T47D (cell line): ENCODE measurements at places on chromosomes 3 and 15.

DNA sequence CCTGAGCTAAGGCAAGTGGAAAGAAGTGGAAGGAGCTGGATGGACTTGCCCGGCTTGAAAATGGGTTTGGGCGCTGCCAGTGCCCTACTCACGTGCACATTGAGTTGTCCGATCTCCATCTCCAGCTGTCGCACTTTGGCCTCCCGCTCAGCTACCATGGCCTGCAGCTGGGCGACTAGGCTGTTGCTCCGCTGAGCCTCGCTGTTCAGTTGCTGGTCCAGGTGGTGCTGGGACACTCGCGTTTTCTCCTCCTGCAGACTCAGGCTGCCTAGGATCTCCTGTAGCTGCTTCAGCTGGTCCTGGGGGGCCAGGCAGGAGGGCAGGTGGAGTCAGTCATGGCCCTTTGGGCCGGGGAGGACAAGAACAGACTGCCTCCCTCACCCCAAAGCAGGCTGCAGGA, 33.0 kb upstream of the HHATL start:
- DNase-seq = no peak

DNA sequence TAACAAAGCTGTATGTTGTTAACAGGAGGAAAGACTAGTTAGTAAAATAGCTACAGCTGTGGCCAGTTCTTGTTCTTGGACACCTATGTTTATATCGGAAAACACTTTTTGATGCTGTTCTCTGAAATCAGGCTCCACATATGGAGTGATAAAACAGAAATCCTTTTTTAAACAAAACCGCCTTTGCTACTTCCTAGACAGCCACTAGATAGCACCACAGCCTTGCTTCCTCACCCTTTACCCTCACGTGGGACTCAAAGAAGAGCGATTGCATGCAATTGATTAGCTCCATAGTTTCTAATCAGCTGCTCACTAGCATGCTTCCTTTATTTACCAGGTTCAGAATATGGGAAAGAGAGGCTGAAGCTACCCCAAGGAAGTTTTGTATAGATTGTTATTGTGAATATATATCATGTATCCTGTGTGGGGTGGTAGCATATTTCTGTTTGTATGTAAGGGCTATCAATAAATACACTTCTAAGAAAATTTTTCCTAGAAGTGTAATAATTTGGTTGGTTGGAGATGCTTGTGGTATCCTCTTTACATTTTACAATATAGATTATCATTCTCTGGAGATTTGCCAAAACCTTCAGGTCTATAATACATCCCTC, 4.3 kb upstream of the MTFMT start:
- DNase-seq = no peak

DNA sequence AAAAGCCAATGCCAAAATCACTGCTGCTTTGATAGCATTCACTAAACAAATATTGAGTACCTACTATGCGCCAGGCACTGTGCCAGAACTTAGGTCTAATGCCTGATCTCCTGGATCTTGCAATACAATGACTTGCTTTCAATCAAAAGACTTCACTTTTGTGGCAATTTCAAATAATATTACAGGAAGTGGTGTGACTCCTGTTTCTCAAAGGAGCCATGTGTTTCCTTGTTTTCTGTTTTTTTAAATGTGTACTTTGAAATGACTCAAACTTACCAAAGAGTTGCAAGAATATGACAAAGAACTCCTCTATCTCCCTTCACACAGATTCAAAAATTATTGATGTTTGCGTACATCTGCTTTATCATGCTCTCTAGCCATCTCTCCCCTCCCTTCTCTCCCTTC, 18.3 kb downstream of the OSBPL10 start:
- no peak for DNase-seq

DNA sequence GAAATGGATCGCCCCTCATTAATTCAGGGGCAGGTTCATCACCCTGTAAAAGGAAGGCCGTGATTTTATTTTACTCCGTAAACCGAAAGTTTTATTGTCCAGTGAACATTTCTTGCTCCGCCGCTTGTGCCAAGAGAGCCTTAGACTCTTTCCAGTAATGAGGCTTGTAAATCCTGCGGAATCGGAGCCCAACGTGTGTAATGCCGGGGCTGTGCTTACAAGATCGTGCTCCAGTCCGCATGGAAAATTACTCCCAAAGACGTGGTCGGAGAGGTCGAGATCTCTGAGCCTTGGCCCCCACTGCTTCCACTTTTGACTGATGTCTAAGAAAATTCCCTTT, 649 bp upstream of the PLOD2 start:
- no peak for DNase-seq

DNA sequence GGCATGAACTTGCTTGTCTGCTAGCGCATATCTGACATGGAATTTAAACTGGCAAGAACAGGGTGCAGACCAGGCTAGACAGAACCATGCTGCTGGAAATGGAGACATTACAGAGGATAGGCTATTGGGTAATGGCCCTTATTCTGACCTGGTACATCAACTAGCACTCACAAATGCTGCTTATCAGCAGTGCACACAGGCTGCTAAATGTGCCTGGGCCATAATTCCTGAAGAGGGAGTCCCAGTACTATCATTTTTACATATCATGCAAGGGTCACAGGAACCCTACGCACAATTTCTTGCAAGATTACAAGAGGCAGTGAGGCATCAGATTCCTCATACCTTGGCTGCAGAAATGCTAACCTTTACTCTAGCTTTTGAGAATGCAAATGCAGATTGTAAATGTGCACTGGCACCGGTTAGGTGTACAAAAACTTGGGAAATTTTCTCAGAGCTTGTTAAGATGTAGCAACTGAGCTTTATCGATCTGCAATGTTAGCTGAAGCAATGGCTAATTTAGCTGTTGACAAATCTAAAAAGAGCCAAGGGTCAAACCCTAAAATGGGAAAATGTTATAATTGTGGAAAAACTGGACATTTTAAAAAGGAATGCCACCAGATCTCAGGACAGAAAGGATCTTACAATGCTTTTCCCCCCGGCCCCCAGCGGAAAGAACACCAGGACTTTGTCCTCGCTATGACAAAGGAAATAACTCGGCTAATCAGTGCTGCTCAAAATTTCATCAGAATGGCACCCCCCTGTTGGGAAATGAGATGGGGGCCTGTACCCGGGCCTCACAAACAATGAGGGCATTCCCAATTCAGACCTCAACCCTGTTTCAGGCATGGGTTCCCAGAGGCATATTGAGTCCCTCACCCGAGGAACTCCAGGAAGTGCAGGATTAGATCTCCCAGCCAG, 21.1 kb downstream of the CCRL2 start:
- DNase-seq = no peak

DNA sequence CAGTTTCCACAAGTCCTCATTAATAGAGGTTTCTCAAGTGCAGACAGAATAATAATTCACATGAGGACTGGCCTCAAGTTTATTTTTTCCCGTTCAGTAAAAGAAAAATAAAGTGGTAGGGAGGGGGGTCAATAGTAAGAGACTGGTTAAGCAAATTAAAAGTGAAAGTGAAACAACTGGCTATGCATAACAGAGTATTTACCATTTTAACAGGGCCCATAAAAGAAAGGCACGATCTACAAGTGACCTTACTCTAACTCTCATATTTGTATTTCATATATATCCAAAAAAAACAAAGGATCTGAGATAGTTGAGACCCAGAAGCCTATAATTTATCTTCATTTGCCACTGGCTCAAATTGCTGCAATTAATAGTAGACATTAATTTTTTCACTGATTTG, 686.3 kb downstream of the NTRK3 start:
- DNase-seq = no peak

DNA sequence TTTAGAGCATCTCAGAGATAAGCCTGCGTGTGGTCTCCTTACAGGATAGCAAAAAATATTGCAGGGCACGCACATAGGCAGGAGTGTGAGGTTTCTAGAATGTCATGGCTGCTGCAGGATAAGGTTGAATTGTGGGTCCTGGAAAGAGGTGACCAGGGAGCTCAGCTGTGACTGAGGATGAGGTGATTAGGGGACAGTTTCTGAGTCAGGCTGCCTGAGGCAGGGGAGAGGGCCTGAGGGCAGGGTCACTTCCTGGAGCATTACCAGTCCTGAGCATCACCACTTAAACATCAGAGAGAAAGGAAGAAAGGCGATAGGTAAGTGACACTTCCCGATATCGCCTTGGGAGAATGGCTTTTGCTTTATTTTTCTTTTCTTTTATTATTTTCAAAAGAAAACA, 813.8 kb downstream of the TUSC7 start:
- DNase-seq = no peak

DNA sequence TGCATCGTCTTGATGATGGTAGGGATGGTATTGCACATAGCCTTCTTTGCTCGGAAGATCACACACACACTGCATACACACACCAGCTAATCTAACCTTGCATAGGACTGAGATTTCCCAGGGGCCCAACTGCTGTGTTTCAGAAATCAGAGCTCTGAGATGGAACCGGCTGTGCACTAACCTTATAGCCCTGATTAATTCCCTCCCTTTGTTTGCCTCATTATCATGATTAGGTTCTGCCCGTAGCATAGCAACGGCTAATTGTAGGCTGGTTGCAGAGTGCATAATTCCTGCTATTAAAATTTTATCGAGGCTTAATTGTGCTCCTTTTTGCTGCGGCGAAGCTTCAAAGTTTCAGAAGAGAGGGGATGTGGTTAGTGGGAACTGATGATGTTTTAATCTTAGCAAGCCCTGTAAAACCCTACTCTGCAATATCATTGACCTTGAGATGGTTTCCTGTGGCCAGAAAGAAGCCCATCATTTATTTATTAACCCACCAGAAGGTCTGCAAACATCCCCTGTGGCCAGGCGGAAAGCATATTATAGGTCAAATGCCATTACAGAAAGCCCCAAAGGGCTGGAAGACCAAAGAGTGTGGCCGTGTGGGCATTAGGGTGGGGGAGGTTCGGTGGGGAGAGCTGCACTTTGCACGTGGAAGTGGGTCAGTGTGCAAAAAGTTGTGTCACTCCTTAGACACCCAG, 56.2 kb upstream of the GLCE start:
- no peak for DNase-seq

GRCh38 chr3:25448750-25449692, 21.0 kb downstream of the RARB start:
- peak; percentile 69 for DNase-seq

DNA sequence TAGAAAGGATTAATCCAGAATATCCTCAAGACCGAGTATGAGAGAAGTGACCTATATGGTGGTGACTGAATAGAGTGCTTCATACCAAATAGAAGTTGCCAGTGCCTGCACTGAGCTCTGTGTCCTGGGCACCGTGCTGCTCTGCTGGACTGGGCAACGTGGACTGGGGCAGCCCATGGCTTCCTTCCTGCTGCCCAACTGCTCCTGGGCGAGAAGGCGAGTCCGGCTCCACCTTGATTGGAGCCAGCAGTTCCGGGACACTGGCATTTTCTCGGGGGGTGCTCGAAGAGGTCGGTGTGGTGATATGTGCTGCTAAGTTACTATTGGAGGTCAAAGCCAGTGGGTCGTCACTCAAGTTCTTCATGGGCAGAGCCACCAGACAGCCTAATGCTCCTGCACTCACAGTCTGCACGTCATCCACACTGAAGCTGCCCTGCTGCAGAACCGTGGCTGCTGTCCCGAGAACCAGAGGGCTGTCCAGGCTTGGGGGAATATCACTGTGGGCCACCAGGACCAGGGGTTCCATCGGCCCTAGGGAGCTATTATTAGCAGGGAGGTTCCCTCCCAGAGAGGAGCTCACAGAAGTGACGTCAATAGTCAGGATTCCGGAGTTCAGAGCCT, 14.1 kb downstream of the ZXDC start:
- no peak for DNase-seq

GRCh38 chr3:9124730-9125129, 124.7 kb downstream of the SRGAP3 start:
- no peak for DNase-seq

- DNase-seq = no peak
Observed at GRCh38 chr3:140712301-140712700, 34.4 kb downstream of the TRIM42 start.

DNA sequence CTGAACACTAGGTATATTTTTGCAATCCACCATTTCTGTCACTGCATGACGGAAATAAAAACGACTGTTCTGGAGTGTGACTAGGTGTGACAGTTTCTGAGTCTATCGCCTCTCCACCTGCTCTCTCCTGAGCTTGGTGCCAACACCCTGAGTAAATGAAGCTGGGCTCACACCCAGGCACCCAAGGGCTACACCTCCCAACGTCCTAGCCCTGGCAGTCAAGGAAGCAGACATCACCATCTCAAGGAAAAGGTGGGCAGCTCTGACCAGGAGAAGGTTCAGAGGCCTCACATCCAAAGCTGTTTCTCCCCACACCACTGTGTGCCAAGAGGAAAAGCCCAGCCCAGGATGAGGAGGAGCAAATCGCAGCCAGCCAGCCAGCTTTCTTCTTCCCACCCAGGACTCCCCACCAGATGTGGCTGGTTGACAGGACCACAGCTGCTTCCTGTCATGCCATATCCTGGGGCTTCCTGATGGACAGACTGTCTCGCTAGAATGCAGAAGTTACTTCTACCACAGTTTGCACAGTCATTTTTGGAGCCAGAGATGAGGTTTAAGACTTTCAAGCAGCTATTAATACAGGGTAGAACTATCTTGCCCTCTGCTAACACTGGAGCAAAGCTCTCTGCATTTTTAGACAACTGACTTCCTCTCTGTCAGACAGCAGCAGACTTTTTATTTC, 3.3 kb downstream of the SCAMP2 start:
- no peak for DNase-seq

- DNase-seq = peak; percentile 56
Observed at GRCh38 chr3:197540961-197541377, 14.8 kb downstream of the BDH1 start.

DNA sequence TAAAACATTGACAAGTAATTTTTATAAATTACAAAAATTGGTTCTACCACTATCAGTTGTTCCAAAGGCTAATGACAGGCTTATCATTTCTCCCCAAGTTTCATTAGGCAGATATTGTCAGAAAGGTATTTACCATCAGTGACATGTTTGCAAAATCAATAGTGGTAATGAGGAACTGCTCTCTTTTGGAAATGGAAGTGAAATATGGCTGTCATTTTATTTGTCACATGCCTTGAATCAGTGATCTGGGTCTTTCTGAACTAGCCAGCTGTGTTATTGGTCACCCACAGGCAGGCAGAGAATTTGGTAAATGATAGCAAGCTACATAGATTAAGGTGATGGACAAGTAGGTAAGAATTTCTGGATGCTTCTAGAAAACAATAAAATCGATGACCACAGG, 268.0 kb upstream of the ARHGEF26 start:
- DNase-seq = no peak

- DNase-seq = no peak
Observed at GRCh38 chr15:37057831-37058230, 42.5 kb downstream of the MEIS2 start.

DNA sequence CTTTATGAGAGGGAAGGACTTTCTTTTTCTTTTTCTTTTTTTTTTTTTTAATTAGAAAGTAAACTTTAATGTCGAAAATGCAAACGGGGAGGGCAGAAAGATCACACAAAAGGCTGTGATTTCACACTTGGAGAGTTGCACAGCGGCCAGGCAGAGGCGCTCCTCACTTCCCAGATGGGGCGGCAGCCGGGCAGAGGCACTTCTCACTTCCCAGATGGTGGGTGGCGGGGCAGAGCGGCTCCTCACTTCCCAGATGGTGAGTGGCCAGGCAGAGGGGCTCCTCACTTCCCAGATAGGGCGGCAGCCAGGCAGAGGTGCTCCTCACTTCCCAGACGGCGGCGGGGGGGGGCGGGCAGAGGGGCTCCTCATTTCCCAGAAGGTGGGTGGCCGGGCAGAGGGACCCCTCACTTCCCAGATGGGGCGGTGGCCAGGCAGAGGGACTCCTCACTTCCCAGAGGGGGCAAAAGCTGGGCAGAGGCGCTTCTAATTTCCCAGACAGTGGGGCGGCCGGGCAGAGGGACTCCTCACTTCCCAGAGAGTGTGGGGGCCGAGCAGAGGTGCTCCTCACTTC, 88.6 kb downstream of the ATP2B2 start:
- no peak for DNase-seq

- no peak for DNase-seq
Observed at GRCh38 chr3:65381496-65382010, 657.2 kb downstream of the MAGI1 start.

- DNase-seq = no peak
Observed at GRCh38 chr3:97968376-97968775, 3.9 kb downstream of the RIOX2 start.
